ENCODE measurements at places on chromosomes 2 and 18.

DNA sequence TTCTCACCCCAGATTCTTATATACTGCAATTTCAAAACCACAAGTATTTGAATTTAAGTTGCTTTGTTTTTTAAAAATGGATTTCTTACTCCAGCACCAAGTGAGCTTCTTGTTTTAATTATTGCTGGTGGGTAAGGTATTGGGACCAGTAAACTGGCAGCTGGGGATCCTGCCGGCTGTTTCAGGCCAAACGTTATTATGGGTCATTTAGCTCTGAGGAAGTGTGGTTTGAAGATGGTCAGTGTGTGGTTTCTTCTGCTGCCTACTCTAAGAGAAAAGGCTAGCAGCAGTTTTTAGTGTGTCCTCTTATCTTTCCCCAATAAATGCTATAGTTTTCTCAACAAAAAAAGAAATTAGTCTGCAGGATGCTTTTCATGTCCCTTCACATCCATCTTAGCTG is 30.6 kb downstream of the CFAP221 start:
- DNase-seq = no peak

DNA sequence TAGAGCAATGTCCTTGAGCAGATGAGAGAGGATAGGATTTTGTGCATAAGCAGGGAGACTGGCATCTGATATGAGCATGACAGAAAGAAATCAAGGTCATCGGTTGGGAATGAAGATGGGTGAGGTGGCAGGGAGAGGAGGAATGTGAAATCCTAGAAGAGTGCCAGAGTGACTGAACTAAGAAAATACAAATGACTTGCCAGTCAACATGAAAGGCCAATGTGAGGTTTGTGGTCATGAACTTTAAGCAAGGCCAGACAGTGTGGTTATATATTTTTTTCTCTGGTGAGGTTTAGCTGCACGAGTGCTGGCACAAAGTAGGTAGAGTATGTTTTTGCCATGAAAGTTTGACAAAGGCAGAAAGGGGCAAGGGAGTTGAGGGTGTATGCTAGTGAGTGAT is 21.2 kb downstream of the QPCT start:
- DNase-seq = no peak

GRCh38 chr2:240364582-240364960 is 70.9 kb upstream of the GPC1 start:
- DNase-seq = no peak

- no peak for DNase-seq
Measured at GRCh38 chr18:62245699-62246098, 58.6 kb downstream of the RELCH start.

DNA sequence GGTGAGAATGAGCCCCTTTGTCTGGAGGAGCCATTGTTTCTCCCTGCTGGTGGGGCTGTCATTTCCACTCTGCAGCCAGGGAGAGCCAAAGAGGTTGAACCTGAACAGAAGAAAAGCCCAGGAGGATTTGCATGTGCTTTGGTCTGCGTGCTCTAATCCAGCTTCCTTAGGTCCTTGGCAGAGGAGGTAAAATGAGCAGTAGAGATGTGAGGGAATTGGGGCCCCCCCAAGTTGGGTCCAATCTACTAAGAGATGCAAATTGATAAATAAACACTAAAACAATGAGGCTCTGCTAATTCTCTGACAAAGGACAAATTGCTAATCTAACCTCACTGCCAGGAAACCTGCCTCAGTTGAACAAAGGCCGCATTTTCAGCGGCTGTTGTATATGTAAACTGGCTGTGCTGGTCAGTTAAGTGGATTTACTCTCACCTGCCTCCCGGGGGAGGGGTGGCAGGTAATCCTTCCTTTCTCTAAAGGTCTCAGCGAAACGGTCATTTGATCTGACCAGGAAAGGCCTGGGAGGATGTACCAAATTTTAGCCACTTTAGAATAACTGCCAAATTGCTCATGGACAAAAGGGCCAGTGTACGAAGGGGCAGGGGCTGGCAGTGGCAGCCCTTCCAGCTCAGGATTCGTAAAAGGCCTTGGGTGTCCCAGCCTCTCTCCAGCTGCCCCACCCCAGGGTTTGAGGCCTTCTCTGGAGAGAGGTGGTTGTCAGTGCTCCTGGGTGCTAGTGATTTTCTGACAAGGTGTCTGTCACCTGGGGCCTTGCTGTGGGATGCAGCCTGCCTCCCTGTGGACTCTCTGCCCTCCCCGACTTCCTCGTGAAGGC is 193.6 kb downstream of the MIB1 start:
- DNase-seq = no peak

GRCh38 chr2:207045531-207045930 is 106.2 kb downstream of the CPO start:
- DNase-seq = no peak

DNA sequence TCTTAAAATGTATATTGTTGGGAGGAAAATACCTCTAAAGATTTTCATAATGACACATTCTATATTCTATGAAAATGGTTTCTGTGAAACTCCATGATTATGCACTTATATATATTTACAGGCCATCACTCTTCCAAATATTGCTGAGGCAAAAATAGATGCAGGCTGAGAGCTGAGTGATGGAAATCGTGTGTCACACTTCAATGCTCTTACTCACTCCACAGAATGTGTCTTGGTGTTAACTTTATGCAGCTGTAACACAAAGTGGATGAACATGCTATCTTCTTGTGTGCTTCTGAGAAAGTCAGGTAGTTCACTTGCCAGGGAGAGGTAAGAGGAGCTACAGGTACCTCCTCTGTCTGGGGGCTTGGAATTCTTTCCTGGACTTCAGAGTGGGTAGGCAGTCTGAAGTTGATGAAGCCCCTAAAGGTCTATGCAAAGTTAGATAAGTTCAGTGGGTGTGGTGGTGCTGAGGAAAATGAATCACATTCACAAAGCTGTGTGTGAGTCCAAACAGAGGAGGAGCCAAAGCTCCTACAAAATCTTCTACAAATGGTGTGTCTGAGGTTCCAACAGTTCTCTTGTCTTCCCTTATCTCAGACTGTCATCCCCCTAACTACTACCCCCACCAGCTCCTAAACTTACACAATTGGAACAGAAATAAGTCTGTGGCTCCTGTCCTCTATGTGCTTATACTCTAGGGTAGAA is 74.2 kb upstream of the ST6GAL2 start:
- DNase-seq = no peak

DNA sequence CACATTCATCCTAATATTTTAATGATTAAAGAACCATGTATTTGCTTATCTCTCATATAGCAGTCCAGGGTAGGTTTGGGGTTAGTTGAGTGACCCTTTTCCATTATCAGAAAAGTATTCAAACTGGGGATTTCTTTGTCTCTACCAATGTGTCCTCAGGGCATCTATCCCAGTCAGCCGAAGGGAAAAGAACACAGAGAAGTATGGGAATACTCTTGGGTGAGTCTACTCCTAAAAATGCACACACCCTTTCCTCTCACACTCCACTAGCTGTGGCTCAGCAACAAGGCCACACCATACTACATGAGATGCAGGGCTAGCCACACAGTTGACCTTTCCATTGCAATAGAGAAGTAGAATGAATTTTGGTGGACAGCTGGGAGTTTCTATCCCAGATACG is 114.3 kb downstream of the NXPH2 start:
- DNase-seq = no peak

Data from non-pigmented ciliary epithelial cell (primary cell).